Activated naive CD4-positive, alpha-beta T cell (primary cell): ENCODE measurements at places on chromosomes 1 and 21.

- DNase-seq: no peak
These were observed 30.3 kb downstream of the ZSCAN20 start for GRCh38 chr1:33502726-33503125.

- no peak for DNase-seq
These were observed 63.3 kb upstream of the WDR26 start for GRCh38 chr1:224497714-224498573.

- no peak for DNase-seq
These were observed 235.1 kb downstream of the KIF26B start for GRCh38 chr1:245389873-245390272.

- no peak for DNase-seq
These were observed 77.9 kb downstream of the TENT5C start for GRCh38 chr1:117683571-117684285.

DNA sequence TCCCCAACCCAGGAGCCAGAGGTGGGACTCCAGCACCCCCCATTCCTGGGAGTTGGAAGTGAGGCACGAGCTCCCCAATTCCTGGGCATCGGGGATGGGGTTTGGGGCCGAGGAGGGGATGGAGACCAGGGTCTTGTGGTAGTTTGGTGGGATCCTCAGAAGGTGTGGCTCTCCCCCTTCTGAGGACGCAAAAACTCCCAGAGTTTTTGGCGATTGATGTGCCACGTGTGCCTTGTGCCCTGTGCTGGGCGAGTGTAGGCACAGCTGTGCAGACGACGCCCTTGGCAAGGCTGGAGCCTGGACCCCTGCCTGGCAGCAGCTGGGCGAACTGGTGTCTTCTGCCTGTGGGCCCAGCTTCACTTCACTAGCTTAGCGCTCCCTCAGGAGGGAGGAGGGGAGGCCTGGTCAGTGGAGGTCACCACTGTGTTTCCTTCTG lies 2.6 kb downstream of the GUK1 start:
- DNase-seq: no peak

GRCh38 chr1:10670190-10670589 lies 126.3 kb downstream of the CASZ1 start:
- no peak for DNase-seq

DNA sequence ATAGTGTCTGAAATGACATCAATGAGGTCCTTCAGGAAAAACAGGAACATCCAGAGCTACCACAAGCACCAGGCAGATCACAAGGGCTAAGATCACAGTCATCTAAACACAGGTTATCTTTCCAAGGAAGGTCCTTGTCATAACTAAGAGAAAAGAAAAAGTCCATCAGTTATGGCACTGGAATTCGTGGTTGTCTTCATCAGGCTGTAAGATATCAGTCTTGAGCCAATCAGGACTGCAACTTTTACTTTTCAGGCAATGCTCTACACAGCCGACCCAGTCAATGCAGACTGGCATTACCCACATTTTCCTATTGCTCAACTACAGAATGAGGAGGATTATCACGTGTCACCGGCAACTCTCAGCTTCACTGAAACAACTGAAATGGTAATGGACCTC lies 26.4 kb downstream of the SORT1 start:
- DNase-seq: no peak

DNA sequence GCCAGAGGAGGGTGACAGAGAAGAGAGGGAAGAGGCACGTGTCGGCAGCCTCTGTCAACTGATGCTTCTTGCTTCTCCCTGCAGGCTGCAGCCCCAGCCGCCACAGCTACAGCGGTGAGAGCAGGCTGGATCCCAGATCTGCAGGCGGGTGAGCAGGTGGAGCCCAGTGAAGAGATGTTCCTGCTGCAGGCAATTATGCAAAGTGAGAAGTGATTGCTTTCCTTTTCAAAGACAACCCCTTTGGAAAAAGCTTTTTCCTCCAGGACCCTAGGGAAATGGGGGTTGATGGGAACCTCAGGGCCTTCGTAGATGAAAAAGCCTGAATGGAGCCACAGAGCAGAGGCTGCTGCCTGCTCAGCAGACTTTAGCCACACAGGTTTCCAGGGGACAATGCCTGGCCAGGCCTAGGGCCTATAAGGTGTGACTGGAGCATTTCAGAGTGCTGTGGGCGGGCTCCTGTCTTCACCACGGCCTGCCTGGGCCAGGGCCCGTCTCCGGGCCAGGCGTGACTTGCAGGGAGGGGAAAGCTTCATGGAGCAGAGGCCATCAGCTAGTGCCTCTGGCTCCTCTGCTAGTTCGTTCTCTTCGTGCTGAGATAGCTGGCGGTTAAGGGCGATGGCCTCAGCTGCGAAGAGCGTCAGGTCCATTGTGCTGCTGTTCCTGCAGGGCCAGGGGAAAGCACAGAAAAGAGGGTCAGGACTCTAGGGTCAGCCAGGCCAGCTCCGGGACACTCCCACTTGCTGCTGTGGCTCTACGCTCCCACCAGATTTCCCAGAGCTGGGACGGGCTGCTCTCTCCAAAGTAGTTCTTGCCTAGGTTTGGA lies 6.9 kb upstream of the KNCN start:
- no peak for DNase-seq

GRCh38 chr1:64176659-64177058 lies 26.8 kb upstream of the UBE2U start:
- no peak for DNase-seq

DNA sequence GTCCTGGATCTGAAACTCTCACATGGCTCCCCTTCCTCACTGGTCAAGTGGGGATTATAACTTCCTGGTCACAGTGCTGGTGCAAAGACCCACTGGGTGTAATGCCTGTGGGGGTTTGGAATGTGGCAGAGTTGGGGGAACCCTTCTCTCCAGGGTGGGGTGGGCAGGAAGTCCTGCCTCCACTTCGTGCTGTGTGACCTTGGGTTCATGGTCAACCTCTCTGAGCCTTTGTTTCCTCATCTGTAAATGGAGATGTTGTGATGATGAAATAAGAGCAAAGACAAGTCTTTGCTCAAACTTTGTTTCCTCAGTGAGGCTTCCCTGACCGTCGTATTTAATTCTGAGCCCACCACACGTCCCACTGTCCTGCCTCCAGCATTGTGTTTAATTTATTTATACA lies 564.7 kb downstream of the PTPRU start:
- no peak for DNase-seq

- DNase-seq: no peak
These were observed at the start of gene LEFTY1 for GRCh38 chr1:225888898-225889601. Gene LEFTY1, minus strand, starts transcription at chr1:225889146. Its CDS starts 80 bp downstream, at chr1:225889066.

- no peak for DNase-seq
These were observed 489 bp downstream of the ACTN2 start for GRCh38 chr1:236686815-236687160.

DNA sequence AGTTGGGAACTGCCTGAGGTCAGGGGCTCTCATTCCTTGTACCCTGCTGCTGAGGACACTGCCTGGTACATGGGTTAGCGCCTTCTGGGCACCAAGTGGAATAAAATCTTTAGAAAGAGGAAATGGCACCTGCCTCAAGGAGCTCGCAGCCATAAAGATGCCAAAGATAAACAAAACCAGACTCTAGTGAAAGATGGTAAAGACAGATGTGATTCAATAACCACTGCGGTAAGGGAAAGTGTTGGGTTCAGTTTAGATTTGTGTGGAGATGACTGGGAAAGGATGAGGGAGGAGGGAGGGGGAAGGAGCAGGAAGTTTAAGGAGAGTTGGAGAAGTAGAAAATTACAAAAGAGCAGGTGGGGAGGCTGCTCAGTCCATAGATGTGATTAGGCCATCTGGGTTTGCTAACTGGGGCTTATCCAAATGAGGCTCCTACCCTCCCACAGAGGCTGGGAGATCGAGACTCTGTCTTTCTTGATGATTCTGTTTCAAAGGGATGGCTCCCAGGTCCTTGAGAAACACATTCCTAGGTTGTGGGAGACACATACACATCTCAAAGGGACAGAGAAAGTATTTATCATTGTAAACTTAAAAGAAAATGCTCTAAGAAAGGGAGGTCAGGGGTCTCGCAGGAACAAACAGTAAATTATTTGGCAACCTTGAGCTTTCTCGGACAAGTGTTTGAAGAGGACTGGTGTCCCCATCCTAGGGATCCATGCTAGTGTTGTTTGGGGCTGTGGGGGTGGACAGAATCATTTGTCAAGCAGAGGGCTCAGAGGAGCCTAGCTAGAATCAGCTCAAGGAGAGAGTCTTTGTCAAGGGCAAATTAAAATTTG lies 65.7 kb upstream of the MORC3 start:
- no peak for DNase-seq

DNA sequence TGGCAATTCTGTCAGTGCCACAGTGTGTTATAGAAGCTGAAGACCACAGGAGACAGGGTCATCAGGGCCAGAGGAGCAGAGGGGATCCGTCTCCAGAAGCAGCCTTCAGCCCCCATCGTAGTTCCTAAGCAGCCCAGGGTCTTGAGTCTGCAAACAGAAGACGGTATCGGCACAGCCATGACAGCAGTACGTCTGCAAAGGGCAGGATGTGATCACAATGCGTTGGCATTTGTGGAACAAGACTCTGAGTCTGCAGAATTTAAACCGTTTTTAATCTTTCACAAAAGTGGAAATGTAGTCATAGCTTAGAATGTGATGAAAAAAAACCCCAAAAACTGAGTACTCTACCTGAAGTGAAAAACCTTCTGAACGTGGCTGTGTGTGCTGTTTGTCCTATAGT lies 44.0 kb upstream of the SCCPDH start:
- no peak for DNase-seq

GRCh38 chr1:5576673-5577065 lies 415.6 kb downstream of the NPHP4 start:
- no peak for DNase-seq

DNA sequence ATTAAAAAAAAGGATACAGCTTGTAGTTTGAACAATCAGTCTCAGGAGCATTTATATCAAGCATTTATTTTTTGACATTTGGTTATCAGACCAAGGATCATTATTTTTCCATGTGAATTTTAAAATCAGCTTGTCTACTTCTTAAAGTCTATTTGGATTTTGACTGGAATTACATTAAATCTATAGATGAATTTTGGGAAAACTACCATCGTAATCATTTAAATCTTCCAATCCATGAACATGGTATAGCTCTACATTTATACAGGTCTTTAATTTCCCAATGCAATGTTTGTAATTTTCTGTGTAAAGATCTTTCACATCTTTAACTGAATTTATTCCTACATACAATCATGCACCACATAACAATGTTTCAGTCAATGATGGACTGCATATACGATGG lies 203.2 kb downstream of the AKT3 start:
- DNase-seq: no peak

- DNase-seq: no peak
These were observed 23.6 kb downstream of the SLC37A1 start for GRCh38 chr21:42537106-42537742.

- no peak for DNase-seq
These were observed 11.1 kb upstream of the CD48 start for GRCh38 chr1:160722726-160723125.

DNA sequence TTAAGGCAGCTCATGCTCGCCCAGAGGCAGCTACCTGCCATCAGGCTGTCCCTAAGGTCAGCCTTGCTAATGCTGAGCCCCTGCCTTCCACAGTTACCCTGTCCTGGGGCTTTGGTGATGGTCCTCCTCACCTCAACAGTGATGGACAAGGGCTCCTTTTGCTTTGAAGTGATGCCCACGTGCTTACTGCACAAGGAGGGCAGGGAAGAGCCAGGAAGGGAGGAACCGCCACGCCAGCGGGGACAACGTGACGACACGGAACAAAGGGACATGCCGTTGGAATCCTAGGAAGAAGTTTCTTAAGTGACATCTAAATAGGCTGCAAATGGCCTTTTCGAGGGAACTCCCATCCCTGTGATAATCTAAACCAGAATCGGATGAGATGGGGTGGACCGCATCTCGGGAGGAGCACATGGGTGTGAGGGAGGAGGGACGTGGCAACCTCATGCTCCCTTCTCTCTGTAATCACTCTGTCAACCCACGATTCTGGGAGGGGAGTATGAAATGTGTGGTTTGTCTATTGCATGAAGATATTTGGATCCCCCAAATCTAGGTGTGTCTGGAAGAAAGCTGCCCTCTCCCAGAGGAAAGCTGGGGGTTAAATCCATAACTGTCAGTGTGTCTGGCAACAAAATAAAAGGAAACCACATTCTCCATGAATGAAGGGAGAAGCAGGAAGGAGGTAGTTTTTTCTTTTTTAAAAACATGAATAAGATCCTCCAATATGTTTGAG lies 110.9 kb upstream of the IRF2BP2 start:
- no peak for DNase-seq

- DNase-seq: no peak
These were observed 301.7 kb downstream of the NTNG1 start for GRCh38 chr1:107442551-107442950.

DNA sequence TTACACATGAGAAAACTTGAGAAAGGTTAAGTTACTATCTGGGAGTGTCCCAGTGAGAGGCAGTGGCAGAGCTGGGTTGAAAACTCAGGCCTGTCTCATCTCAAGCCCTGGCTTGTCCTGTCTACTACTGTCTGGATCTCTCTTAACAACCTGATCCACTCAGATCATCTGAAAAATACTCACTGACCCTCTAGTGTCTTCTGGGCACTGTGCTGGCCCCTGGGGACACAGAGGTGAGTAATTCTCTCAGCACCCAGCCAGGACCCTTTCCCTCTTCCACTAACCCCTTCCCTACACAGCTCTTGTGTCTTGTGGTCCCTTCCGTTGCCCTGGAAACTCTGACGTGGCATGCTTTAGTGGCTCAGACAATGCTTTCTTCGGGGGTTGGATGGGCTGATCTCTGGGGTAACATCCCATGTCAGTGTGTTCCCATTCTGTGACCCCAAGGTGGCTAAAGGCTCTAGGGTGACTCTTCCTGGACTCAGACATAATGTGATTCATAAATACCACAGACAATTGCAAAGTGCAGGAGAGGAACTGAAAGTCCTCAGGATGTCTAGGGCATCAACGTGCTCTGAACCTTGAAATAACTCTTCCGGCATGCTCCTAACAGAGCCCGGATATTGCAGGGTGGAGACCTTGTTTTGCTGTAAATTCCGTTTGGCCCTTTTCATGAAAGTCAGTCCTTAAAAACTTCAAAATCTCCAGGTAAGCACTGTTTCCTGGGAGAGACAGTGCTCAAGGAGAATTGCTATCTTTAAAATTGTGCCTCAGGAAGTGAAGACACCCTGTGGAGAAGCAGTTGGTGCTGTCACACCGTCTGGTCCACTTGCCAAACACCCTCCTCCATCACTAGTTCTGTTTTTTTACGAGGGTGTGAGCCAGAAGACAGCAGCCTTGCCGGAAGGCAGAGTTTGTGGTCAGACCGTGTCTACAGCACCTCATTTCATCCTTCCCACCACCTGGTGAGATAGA lies 4.0 kb downstream of the SHISAL2A start:
- DNase-seq: peak; percentile 44

- no peak for DNase-seq
These were observed 16.1 kb upstream of the SHCBP1L start for GRCh38 chr1:182968836-182969734.
